ENCODE measurements at places on chromosomes 13 and 19.
A peak's percentile ranks its signal among the peaks of the same experiment; 100 is the strongest.

DNA sequence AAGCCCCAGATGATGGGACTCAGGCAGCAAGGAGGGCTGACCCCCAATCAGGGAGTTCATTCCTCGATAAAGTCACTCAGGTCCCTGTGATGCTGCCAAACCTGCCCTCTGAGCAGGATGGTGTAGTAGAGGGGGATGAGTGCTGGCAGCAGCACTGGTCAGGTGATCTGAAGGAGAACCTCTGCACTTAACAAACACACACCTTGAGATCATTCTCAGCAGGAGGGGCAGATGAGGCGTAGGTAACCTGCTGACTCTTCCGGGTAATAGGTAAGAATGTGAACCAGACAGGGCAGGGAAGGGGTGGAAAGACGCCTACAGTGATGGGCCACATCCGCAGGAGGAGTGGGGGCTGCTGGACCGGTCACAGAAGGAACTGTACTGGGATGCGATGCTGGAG, 3.2 kb downstream of the ZNF446 start:
- DNase-seq: no peak

DNA sequence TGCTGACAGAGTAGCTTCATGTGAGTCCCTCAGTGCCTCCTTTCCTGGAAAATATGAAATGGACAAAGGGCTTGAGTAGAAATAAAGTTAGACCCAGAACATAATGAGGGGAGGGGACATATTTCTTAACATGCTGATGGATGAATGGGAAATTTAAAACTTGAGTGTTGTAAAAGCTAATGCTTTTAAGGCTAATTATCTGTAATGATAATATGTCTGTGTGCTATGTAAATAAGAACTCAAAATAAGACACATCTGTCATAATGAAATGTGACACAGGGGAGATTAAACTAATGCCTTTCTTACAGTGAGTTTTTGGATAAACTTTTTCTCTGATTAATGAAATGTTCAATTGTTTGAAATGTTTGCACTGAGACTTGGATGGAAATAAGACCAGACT, 65.8 kb upstream of the RFXAP start:
- no peak for DNase-seq

GRCh38 chr13:102227741-102228140, 174.1 kb downstream of the FGF14 start:
- DNase-seq: peak; percentile 26

- no peak for DNase-seq
Measured at GRCh38 chr13:34152996-34153395, 335.0 kb downstream of the RFC3 start.

DNA sequence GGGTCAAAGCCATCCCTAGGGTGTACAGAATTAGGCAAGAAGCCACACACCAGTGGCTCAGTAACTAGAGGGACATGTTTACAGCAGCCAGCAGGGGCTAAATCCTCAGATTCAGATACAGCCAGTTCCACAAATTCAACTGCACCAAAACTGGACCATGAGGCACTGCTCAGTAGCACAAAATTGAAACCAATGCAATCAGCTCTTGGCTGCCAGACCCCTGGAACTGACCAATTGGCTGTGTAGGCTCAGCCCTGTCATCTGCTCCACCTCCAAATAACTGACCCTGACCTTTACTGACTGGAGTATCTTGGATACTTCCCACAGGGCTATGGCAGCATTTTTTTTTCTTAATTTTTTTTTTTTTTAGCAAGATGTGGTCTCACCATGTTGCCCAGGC, 226.5 kb downstream of the FOXO1 start:
- no peak for DNase-seq

DNA sequence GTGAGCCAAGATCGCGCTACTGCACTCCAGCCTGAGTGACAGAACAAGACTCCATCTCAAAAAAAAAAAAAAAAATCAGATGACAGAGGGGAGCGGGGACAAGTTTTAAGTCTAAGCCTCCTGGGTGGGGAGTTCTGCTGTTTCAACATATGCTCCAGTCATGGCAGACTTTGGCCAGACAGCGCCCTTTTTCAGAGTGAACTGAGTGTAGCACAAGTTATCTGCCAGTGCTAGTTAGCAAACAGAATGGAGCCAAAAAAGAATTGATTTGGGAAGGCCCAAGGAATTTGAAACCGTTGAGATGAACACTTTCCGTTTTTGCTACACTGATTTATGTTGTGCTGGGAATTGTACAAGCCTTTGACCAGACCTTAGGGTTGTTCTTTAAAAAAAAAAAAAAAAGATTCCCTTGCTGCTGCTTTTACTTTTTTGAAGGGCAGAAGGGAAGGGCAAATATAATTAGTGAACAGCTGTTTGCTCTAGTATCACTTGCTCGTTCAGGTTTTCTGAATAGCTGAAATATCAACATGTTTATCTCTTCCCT, 5.7 kb downstream of the ACTN4 start:
- peak; percentile 41 for DNase-seq

DNA sequence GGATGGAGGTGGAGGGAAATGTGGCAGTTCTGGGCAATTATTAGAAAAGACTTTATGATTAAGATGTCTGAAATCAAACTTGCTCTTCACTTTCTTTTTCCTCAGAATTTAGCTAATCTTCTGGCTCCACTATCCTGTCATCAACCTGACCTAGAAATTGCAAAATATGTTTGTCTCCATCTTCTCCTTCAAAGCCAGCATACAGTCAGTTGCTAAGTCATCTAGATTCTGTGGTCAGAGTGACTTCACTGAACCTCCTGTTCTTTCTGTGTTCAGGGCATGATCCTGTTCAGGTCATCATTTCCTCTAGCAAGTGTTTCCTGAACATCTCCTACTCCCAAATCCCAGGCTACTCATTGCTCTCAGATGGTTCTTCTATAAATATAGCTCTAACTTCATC, 10.8 kb upstream of the CCNA1 start:
- DNase-seq: no peak

DNA sequence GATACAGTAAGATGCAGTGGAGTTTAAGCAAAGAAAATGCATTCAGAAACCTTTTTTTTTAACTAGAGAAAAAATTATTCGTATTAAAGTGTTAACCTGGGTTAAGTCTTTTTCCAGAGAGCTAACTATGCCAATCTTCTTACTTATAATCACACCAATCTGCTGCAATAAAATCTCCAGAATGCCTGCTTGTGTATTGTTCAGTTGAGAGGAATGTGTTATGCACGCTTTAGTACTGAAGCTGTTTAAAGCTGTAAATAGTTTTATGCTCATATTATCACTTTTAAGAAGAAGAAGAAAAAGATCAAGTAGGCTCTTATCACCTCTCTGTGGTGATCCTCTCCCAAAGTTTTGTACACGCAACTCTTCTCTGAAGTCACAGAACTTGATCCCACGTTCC, 528.7 kb downstream of the RFC3 start:
- no peak for DNase-seq

DNA sequence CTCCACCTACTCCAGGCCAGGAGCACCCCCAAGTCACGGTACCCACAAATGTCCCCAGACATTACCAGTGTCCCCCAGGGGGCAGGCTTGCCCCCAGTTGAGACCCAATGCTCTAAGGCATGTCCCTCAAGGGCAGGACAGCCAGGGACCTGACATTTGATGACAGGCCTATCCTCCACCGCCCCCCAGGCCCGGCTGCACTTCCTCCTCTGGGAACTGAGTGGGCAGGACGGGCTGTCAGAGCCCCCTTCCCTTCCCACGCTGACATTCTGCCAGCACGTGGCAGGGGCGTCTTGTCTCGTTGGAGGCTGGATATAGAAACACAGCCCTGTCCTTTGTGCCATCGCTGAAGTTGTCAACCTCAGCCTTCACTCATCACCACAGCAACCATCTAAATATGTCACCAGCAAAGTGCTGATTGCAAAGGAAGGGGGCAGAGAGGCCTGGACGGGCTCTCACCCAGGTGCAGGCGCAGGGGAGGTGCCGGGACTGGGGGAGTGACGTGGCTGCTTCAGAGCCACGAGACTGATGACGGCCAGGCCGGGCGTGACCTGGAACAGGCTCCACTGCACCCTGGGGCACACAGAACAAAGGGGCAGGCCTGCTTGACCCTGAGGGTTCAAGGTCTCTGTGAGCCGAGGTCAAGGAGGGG, 38.4 kb downstream of the GNG7 start:
- no peak for DNase-seq

DNA sequence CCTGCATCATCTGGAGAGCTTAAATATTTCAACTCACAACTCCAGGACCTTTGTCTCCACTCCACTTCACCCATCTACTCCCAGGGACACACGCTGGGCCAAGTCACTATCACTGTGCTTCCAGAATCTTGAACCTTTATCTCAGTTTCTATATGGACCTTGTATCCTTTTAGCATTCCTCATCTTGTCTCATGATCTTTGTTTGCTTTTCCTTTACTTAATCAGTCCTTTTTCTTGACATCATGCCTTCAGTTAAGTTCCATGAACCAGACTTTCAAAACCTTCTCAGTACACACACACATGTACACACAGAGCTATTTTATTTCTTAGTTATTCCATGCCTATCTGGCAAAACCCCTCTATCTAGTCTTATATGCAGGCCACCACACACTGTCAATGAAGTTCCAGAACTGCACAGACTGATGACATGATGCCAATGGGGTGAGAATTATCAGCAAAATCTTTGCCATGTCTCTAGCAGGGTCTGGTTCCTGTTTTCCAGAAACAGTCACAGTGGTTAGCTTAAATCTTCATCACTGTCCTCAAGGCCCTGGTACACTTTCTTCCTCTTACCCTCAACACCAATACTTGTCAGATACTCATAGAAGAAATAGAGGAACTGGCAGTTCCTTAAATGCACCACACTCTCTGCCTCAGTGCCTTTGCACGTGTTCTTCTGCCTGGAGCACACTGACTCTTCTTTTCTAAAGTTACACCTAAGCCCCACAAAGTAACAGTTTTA, 77.6 kb upstream of the STARD13 start:
- DNase-seq: no peak

- DNase-seq: no peak
Measured at GRCh38 chr13:53466576-53466975, 438.0 kb downstream of the OLFM4 start.

- peak; percentile 74 for DNase-seq
Measured at GRCh38 chr19:1205114-1206099, at the start of gene STK11. TSS of gene STK11 (plus strand) at chr19:1205778. CDS start at chr19:1206914, 1,136 bp downstream.

DNA sequence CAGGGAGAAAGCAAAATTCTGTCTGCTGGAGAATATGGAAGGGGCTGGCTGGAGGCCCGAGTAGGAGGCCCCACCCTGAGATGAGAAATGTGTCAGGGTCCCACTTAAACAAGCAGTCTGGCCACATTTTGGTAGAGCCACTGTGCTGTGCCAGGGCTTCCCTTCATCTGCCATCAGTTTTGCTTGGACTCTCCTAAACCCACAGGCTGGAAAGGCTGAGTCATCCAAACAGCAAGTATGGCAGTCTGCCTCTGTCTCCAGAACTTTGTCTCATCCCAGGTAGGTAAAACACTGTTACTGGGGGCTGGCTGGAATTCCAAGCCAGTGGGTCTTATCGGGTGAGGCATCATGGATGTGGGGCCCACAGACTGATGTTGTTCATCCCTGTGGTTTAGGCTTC, 1390.6 kb downstream of the UQCRFS1 start:
- DNase-seq: no peak

DNA sequence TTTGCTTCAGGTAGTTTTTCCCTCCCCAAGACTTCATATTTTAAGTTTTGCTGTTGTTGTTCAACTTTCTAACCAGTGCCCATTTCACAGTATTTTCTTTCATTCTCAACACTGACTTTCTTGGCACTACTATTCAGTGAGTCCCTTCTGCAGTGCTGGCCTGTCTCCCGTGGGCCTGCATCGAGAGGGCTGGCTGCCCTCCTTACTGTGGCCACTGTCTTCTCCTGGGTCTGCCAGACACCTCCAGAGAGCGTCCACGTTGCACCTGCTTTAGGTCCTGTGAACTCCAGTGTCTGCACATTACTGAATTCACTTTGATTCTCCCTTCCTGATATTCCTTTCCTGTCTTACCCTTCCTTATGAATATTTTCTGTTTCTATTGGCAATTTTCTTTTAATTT, 27.3 kb downstream of the COL4A1 start:
- no peak for DNase-seq

DNA sequence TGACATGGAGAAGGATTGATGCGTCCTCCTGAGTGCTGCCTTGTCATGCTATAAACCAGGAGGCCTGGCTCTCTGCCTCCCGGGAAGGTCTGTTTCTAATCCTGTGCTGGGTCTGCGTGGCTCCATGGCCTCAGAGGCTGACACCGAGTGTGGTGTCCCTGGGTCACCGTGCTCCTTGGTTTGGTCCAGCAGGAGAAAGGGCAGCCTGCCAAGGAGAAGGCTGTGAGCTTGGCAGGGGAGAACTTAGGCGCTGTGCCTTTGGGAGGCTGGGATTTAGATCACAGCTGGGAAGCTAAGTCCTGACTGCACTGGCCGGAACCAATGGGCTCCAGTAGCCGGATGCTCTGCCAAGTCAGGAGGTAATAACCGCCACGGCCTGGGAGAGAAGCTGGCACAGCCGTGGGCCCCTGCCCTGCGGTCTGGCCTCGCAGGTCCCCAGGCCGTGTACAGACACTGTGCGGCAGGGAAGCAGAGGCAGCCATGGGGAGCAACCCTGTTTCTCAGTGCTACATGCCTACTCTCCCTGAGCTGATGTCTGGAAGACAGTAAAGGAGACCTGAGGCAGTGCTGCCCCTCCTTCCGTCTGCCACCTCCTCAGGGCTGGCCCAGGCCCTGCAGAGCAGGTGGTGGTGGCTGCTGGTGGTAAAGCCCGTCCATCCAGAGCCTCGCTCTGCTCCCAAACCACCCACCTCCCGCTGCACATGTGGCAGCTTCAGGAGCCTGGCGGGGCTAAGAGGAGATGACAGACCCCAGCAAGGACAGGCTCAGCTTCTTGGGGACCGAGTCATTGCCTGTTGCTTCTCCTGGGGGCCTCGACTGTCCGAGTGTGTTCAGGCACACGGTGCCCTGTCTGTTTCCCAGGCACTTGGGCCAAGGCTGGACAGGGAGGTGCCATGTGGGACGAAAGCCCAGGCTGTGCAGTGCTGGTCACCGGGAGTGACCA, 44.9 kb downstream of the C13orf46 start:
- DNase-seq: no peak

DNA sequence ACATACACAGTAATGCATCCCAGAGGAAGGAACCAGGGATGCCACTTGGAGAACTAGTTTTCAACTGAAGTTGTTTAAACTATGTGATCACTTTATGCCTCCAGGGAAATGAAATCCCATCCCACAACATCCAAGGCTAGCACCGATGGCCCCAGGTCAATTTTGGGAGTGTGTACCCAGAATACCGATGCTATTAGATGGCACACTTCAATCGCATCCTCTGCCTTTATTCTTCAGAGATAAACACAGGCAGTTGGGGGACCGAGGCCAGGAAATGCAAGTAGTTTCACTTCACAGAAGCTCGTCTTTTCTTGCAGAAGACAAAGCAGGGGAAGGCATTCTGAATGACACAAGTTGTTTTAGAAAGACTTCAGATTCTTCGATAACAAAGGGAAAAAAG, 13.8 kb downstream of the STK24 start:
- DNase-seq: no peak

Data from NCI-H510A treated with DMSO at 0.1 percent for 48 hours (cell line).